ENCODE measurements at places on chromosomes 12 and 14.

GRCh38 chr14:41521891-41522290, 84.8 kb upstream of the LRFN5 start:
- DNase-seq = no peak

DNA sequence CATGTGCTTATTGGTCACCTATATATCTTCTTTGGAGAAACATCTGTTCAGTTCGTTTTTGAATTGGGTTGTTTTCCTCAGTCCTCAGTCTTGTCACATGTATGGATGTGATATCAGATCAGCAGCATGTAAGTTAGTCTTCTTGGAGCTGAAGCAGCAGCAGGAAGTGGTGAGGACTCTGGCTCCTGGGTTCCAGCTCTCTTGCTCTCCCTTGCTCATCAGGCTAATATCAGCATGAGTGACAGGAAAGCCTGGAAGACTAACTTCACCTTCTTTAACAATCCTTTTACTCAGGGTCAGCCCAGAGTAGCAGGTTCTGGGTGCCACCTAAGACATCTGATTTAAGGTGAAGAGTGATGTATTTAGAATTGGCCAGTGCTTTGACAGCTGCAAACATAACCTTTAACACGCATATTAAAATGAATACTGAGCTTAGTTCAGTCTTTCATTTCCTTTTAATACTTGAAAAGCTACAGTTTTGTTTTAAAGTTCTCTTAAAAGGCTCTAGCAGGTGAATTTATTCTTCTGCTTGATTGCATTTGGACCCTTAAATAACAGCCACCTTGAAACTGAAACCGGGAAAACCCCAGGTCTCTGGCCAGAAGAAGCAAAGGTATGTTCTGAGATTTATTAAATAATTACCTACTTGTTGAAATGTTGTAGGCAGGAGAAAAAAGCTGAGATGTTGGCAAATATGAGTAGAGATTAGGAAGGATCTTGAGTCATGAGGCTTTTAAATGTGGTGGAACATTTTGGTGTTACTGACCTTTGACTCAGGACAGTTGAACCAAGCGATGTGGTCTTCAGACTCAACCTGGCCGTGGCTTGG, 54.3 kb downstream of the DRAM1 start:
- no peak for DNase-seq

- no peak for DNase-seq
These were observed 19.7 kb upstream of the VSX2 start for GRCh38 chr14:74219277-74220205.

DNA sequence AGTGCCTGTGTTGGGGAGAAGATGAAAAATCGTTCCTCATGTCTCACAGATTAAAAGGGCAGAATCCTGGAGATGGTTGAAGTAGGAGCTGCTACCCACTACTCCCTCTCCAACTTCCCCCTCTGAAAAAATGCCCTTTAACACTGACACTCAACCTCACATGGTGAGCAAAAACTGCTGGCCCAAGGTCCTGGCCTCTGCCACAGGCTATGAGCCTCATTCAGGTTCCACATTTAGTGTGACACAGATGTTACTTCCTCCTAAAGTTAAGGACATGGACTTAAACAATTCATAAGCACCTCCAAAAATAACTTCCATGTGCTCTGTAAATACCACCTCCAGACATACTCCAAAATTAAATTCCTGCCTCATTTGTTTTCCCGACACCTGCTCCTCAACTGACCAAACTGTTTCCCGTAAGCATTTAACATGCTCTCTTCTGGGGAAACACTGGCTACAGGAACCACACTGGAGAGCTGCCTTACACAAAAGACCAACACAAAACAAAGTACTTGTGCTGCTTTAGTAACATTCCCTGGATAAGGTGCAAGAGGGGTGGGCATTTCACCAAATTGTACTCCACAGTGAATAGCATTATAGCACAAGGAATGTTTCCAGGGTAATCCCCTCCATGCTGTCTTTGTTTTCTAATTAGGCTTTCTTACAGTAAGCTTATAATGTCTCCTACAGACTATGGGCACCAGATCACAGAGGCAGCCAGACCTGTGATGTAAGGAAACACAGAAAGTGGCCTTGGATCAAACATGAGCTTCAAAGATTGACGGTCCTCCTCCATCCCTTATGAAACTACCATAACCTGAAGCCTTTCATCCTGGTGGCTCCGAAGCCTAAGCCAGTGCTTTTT, 57.0 kb downstream of the PHLDA1 start:
- no peak for DNase-seq

GRCh38 chr12:27333403-27334009, 870 bp downstream of the BMAL2 start:
- DNase-seq = no peak

GRCh38 chr14:104513641-104514046, 65.9 kb upstream of the C14orf180 start:
- DNase-seq = no peak

DNA sequence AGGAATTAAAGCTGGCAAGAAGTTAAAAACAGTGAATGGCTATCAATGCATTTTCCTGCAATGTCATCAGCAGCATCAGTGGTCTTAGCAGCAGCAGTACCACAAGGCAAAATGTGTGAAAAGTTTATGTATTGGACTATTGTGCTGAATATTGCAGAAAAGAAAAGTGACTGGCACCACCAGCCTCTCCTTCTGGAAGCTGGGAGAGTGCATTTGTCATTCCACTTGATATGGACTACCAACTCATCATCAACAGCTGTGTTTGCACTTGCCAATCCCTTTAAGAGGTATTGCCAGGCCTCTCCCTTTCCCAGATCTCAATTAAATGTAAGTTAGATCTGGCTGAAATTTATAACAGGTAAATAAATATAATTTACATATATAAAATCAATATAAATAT, 151.0 kb upstream of the GZMB start:
- DNase-seq = no peak

- DNase-seq = no peak
These were observed 7.1 kb upstream of the OAS2 start for GRCh38 chr12:112971248-112971647.

GRCh38 chr14:65585216-65585615, 172.7 kb downstream of the FUT8 start:
- no peak for DNase-seq

DNA sequence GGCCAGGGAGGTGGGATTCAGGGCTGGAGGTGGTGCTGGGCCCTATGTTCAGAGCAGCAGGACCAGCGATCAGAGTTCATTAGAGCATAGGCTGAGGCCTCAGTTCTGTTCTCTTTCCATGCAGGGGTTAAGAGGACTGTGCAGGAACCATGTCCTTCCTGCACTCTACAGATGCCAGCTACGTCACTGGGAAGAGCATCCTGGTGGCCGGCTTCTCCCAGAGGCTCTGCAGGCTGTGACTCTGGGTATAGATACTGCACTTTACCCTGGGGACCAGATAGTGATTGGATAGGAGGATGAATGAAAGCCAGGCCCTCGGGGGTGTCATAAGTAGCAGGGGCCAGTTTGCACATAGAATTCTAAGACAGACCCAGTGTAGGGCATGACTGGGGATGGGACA, 92.6 kb downstream of the DHRS2 start:
- no peak for DNase-seq

- no peak for DNase-seq
These were observed 1.1 kb downstream of the PAPLN start for GRCh38 chr14:73238424-73238852.

- DNase-seq = no peak
These were observed 98.7 kb downstream of the CAND1 start for GRCh38 chr12:67367843-67368242.

- no peak for DNase-seq
These were observed 216.1 kb downstream of the MSRB3 start for GRCh38 chr12:65494537-65494936.

DNA sequence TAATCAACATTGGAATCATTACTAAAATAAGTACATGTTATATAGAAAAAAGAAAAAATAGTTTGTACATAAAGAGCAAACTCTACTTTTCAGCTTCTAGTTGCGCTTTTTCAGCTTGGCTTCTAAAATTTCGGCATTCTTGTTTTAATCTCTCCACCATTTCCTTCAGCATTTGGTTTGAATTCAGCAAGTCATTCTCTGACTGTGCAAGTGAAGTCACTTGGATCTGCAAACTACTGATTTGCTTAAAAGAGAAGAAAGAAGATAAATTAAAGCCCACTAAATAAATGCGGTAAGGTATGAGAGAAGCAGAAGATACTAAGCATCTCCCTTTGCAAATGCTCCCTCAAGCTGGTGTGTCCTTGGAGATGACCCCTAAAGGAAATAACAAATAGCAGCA, 126.3 kb downstream of the CEP83 start:
- DNase-seq = no peak
